Bone marrow (tissue), 2 donors: ENCODE measurements at places on chromosomes 12 and 14.

- DNase-seq, result peak; percentile 59
These were observed 1.0 kb upstream of the DUSP6 start for GRCh38 chr12:89353188-89353822.

- peak; percentile 97 for DNase-seq
These were observed 100.9 kb downstream of the NCOR2 start for GRCh38 chr12:124466216-124467128.

DNA sequence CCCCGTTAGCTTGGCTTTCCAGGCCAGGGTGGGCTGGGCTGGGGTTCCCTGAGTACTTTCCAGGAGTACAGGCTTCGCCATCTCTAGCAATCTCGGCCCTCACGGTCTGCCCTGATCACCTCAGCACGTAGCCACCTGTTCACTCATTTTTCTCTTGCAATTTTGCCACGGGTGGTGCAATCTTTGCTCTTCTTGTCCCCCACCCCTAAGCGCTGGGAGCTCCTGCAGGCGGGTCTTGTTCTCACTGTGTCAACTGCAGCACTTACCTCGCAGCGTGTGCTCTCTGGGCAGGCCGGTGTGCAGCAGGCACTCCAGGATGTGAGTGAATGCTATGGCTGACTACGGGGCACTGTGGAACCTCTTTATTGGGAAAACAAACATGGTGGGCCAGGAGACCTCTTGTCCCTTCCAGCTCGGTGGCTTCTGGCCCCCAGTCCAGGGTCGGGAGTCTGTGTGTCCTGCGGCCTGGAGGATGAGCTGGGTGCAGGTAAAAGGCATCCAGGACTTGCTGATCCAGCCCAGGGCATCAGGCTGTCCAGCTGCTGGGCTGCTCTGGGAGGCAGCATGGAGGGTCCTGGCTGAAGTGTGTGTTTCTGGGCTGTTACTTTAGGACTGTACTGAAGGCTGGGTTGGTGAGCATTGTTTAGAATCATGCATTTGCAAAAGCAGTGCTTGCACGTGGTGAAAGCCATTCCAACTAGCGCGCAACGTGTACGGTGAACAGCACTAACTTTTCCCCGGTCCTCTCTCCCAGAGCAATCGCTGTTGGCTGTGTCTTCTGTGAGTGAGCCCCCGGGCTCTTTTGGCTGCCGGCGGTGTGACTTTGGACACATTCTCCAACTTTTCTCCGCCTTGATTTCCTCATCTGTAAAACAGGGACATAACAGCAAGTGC lies 1.5 kb upstream of the ULK1 start:
- no peak for DNase-seq

- DNase-seq, result no peak
These were observed 385.0 kb downstream of the BCL11B start for GRCh38 chr14:98886982-98887381.

DNA sequence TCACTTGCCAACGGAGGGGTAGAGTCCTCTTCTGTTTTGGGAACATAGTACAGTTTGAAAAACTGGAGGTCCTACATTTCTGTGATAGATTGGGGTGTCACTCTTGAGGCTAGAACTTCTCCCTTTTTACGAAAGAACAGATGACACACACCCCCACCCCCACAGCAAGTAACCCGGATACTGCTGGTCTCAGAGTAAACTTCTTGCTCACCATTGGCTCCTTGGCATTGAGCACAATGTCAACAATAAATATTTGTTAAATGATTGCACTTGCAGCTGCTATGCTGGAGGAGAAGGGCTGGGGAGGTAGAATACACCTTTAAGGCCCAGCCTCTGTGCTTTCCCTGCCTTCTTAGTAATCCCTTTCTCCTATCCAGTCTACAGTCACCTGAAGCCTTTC lies 149.8 kb downstream of the TGFB3 start:
- DNase-seq, result no peak

- DNase-seq, result no peak
These were observed at the start of gene IFNG-AS1 for GRCh38 chr12:67989184-67989920. TSS of gene IFNG-AS1 (plus strand) at chr12:67989447.
